Stimulated activated CD8-positive, alpha-beta memory T cell treated with anti-CD3 and anti-CD28 coated beads, Interleukin-15, amount 100 ng/mL, for 4 hours (primary cell): ENCODE measurements at places on chromosomes 2 and 18.

GRCh38 chr18:74790451-74790850, 192.8 kb downstream of the ZNF407 start:
- DNase-seq: no peak

GRCh38 chr18:24176727-24177416, 38.0 kb downstream of the CABYR start:
- peak; percentile 16 for DNase-seq

- DNase-seq: no peak
These were observed 233.2 kb downstream of the SLC8A1 start for GRCh38 chr2:40218679-40219078.

DNA sequence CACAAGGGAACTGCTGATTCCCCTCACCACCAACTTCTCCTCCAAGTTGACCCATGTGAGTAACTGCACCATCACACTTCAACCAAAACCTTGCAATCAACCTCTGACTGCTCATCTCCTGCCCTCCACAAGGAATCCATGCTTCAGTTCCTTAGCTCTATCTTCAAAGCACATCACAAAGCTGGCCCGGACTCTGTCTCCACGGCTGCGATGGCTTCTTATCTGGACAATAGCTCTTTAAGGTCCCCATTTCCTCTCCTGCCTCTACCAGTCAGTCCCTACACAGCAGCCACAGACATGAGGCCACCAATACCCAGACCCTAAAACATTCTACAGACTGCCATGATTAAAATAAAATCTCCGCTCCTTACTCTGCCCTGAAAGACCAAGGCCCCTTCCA, 25.7 kb downstream of the MBOAT2 start:
- DNase-seq: no peak

DNA sequence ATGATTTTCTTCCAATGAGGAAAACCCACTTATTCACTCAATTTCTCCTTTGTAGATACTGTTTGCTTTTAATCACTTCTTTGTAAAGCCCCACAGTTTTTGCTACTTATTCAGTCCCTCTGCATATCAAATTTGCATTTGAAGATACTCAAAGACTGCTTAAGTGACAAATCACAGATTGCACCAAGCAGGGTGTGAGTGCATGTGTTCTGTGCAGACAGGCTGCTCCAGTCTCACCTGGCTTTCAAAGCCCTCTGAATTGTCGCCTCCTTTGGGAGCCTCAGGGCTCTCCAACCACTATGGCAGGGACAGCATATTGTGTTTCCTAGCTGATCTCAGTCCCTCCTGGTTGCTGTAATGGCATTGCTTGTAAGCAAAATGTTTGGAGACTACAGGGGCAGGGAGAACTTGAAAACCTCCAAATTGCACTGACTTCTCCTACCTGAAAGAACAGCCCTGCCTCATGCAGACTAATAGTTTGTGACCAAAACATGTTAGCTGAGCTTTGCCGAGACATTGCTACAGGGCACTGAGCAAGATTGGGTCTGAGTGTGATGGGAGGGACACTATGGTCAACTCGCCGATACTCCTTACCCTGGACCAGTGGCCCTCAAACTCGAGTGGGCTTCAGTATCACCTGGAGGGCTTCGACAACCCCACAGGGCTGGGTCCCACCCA, 96.8 kb downstream of the POLE4 start:
- DNase-seq: no peak

GRCh38 chr2:237737196-237737865, 61.2 kb upstream of the RBM44 start:
- DNase-seq: no peak

DNA sequence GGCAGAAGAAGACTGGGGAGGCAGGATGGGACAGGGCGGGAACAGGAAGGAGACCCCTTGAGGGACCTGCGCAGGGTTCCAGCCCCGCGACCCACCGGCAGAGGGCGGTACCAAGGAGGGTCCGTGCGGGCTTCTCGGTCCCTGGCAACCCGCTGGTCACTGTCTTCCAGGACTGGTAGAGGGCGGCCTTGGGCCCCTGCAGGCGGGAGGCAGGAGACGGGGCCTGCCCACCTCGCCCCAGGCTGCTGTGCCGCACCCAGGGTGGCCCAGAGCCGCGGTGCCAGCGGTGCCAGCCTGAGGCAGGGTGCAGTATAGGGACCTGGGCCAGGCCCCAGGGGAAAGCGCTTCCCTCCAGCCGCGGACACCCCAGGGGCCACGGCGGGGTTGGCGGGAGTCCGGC, 34.5 kb downstream of the NEURL3 start:
- peak; percentile 16 for DNase-seq

DNA sequence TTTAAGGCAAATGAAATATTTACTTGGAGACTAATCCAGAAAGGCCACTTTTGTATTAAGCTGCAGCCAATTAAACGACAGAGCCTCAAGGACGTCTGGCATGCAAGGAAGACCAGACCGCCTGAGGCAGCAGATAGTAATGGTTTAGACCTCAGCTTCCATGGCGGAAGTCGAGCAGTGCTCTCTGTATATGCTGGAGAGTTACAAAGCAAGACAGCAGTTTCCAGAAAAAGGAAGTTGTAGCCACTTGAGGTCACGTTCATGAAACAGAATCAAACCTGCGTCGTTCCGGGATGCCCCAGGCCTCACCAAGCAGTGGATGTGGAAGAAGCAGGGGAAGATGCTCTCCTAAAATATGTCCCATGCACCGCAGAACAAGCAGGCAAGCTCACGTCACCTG, 142.0 kb downstream of the PTGR3 start:
- DNase-seq: no peak

DNA sequence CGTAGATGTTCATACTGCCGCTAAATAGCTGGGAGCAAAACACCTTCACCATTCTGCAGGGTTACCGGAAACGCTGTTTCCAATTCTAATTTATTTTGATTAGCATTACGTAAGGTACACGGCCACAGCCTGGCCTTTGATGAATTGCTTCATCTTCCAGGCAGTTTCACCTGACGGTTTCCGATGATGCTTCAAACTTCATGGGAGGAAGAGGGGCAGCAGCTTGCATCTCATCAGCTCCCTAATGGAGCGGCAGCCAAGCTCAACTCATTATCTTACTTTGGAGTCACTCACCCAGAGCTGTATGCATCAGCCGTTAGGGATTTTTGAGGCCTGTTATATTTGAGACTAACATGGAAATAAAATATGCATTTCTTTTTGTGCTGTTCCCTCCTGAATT, 54.8 kb downstream of the TMEM18 start:
- DNase-seq: no peak

- DNase-seq: no peak
These were observed 9.3 kb upstream of the ATL2 start for GRCh38 chr2:38386377-38386776.

DNA sequence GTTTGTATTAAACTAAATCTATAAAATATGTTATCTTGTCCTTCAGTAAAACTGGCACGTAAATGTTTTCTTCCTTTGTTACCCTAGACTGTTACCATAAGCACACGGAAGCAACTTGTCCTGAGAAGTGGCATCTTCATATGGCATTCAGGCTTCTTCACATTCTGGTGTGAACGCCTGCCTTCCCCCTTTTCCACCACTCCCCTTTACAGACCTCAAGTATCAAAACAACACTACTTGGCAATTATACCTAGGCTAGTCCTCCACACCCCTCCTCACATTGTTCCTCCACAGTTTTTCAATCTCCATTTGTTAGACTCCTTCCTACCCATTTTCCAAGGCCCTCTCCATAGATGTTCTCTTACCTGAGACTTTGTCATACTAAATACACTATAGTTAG, 2.9 kb downstream of the MEX3C start:
- no peak for DNase-seq

- no peak for DNase-seq
These were observed 55.4 kb downstream of the VAPA start for GRCh38 chr18:9969247-9969646.

- no peak for DNase-seq
These were observed 5.2 kb upstream of the NOSTRIN start for GRCh38 chr2:168797286-168797655.

GRCh38 chr18:49745045-49746014, 68.0 kb downstream of the ACAA2 start:
- no peak for DNase-seq

DNA sequence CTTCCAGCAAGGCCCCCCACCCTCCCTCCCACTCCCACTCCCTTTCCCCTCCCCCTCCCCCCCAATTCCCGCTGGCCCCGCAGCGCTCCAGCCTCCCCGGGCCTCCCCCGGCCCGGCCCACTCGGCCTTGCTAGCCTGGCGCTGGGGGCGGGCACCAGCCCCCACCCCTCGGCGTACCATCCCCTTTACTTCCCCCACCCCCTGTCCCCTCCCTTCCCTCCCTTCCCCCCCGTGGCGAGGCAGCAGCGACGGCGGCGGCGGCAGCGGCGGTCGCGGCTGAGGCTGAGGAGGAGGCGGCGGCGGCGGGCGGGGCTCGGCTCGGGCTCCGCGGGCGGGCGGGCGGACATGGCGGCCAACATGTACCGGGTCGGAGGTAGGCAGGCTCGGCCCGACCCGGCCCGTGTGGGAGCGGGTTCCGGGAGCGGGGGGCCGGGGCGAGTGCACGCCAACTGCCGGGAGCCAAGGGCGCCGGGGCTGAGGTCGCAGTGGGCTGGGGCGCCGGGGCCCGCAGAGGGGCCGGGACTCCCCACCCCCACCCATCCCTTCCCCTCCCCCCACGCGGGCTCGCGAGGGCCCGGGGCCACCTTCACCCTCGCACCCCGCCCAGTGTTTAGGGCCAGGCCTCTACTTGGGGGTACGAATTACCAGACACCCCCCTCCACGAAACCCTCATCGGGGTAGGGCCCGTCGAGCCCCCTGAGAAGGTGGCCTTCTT, at the start of gene MTA3:
TSS of gene MTA3 (plus strand) at position 232 of the 715 bp plus-strand sequence. CDS start at position 346, 114 bp downstream.
- peak; percentile 19 for DNase-seq

- no peak for DNase-seq
These were observed 132.2 kb downstream of the TDRD15 start for GRCh38 chr2:21256006-21256405.

- DNase-seq: no peak
These were observed 1.6 kb downstream of the COQ10B start for GRCh38 chr2:197454923-197455322.

- DNase-seq: no peak
These were observed 511.9 kb upstream of the TNP1 start for GRCh38 chr2:217371781-217372213.

- no peak for DNase-seq
These were observed 79.7 kb downstream of the GBX2 start for GRCh38 chr2:236088368-236089057.

DNA sequence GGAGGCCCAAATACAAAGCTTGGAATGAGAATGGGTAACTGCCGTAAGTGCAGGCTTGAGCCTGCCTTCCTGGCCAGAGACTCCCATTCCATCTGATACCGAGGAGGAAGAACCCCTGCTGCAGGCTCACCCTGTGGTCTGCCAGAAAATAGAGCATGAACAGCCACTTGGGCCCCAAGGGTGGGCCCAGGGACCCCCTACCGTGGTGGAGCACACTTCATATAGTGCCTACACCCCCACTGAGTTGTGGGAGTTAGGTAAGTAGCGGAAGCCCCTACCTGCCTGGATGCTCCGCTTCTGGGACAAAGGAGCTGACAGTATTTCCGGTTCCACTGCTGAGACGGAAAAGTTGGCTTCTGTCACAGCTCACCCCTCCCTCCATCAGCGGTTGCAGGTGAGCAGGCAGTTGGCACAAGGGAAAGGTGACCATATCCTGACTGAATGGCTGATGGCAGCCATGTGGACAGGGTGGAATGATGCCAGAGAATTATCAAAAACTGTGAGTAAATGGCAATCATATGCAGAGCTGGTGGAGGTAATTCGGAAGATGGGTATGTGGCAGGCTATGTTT, 11.5 kb upstream of the C2orf42 start:
- DNase-seq: no peak

- no peak for DNase-seq
These were observed 543.5 kb upstream of the HNMT start for GRCh38 chr2:137420744-137421143.

- no peak for DNase-seq
These were observed 31.7 kb downstream of the MBP start for GRCh38 chr18:77100751-77101355.

GRCh38 chr2:8491296-8492027, 190.4 kb upstream of the ID2 start:
- no peak for DNase-seq

- DNase-seq: no peak
These were observed 77.2 kb downstream of the TCF4 start for GRCh38 chr18:55510809-55511208.

- DNase-seq: no peak
These were observed 135.0 kb downstream of the TGIF1 start for GRCh38 chr18:3584897-3585460.

- DNase-seq: no peak
These were observed 15.1 kb downstream of the TRIB2 start for GRCh38 chr2:12731701-12732280.

- DNase-seq: no peak
These were observed 347.8 kb downstream of the ALK start for GRCh38 chr2:29573612-29574011.

DNA sequence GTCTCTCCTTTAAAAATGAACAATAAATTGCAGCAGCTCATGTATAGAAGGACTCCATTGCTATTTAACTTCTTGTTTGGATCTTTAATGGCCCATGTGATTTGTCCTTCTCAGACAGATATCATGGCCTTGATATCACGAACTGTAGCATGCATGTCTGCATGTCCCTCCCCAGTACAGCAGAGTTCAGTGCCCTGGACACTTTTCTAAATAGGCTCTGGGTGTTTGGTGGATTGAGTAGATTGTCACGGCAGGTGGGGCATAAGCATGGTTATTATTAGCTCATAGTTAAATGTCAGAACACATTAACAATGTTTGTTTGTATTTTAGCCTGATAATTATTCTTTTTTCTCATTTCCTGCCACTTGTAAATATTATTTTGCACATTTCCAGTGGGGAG, 118.3 kb downstream of the LRRTM1 start:
- no peak for DNase-seq

- no peak for DNase-seq
These were observed 127.3 kb downstream of the DIS3L2 start for GRCh38 chr2:232088771-232089170.

- no peak for DNase-seq
These were observed 239.8 kb downstream of the SETBP1 start for GRCh38 chr18:44920441-44920840.

DNA sequence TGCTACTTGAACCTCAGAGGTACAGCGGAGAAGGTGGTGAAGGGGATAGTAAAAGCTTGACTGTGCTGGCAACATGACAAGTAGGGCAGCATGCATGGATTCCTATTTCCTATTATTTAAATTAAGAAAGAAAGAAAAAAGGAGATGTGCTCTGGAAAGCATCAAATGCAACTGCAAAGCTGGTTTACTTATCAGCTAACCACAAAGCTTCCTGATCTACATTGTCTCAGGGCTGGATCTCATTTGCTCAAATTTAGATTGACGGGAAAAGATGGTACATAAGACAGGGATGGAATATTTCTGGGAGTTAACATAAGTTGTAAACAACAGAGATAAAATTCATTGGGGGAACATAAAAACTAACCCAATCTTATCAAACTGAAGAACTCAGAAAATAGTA, 178.0 kb downstream of the RIT2 start:
- DNase-seq: no peak

DNA sequence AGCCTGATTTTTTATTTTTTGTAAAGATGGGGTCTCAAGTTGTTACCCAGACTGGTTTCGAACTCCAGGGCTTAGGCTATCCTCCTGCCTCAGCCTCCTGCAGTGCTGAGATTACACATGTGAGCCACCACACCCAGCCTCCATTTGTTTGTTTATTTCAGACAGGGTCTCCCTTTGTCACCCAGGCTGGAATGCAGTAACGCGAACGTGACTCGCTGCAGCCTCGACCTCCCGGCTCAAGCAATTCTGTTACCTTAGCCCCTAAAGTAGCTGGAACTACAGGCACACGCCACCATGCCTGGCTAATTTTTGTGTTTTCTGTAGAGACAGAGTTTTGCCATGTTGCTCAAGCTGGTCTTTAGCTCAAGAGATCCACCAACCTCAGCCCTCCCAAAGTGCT, 27.2 kb downstream of the UBXN4 start:
- no peak for DNase-seq
